ENCODE measurements at places on chromosomes 7 and 10.

GRCh38 chr10:131211559-131211958, 100.0 kb downstream of the TCERG1L start:
- DNase-seq, result no peak

GRCh38 chr7:156793334-156793733, 99.6 kb downstream of the LMBR1 start:
- DNase-seq, result no peak

- no peak for DNase-seq
These were observed 84.0 kb upstream of the MYO3A start for GRCh38 chr10:25849988-25850387.

DNA sequence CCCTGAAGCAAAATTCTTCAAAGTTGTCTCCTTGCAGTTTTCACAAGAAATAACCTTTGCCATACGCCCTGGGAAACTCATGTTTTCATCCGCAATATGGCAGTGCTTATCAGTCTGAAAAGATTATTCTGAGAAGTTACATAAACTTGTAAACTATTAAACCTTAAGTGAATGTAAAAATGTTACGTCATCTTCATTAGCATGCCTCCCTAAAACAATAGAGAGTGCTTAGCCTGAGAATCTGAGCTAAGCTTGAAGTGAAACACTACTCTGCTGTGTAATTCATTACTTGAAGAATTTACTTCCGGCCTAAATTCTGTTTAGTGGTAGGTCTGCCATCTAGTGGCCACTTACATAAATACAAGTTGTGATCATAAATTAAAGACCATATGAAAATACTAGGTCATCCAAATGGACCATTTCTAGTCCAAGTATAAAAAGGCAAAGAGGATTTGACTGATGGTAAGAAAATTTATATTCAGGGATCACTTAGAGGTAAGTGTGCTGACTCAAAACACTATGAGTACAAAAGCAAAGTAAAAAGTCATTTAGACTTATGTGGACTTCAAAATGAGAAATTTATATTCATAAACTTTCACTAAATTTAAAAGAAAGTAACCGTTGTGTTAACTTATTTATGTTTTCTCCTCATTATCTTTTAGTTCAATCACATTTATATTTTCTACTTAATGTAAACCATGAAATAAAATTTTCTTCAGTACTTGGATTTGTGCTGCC, 745.1 kb upstream of the LRRTM3 start:
- no peak for DNase-seq

DNA sequence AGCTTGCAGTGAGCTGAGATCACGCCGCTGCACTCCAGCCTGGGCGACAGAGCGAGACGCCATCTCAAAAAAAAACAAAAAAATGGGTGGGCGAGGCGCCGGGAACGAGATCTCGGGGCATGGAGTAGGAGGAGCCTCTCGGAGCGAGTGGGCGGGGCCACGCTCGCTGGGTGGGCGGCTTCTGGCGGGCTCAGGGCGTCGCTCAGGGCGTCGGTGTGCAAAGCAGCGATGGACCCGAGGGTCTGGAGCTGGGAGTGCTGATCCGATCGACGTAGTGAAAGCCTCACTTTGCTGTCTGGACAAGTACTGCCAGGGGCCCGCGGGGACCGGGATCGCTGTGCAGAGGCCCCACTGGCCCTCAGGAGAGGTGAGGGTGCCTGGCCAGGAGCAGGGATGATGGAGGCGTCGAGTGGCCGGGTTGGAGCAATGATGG, 22.6 kb upstream of the AMZ1 start:
- DNase-seq, result no peak

- DNase-seq, result no peak
These were observed 707.5 kb upstream of the FZD8 start for GRCh38 chr10:36349445-36350078.

DNA sequence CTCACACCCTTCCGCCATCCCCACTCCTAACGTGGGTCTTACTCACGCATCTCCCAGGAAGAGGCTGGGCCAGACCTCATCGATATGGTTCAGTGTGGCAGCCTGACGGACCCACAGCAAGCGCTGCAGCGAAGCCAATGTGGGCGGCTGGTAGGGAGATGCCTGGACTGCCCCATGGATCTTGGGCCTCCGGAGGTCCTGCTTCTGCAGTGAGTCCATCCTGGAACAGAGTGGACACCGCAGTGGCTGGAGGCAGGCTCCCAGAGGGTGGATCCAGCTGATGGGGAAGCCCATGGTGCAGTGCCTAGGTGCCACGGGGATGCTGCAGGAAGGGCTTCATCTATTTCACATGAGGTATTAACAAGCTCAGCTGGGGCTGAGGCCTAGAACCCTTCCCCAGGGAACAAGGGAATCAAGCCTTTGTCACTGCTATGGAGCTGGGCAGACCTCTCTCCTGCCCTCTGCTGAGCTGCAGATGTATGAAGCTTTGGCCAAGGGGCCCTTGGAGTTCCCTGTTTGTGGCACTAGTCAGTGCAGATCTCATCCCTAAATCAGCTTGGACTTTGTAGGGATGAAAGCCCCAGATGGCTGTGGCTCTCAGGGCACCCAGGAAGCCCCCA, 13.7 kb upstream of the SAMD8 start:
- DNase-seq, result no peak

Measured in stimulated activated CD4-positive, alpha-beta T cell treated with anti-CD3 and anti-CD28 coated beads, Interleukin-1b, Interleukin-23, amount 100 ng/mL, for 1 hour (primary cell).